HFF-Myc (cell line): ENCODE measurements at places on chromosomes 1 and 21.
A peak's percentile ranks its signal among the peaks of the same experiment; 100 is the strongest.

GRCh38 chr21:33021667-33022066, 4.1 kb upstream of the OLIG2 start:
- DNase-seq = no peak

GRCh38 chr21:41929248-41929647, 24.6 kb downstream of the C2CD2 start:
- no peak for DNase-seq

DNA sequence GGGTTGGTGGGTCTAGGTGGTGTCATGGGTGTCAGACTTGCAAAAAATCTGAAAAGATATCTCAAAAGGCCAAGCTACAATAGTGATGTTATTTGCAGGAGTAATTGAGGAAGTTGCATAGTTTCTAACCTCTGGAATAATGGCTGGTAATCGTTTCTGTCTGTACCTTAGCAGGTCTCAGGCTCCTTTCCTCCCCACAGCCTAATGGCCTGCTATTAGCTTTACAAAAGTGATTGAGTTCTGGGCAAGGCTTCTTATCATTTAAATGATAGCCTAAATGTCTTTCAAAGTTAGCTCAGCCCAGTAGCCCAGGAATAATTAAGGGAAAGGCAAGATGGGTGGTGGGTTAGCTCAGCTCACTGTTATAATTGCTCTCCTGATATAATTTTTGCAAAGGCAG, 37.7 kb upstream of the IGSF5 start:
- DNase-seq = no peak

DNA sequence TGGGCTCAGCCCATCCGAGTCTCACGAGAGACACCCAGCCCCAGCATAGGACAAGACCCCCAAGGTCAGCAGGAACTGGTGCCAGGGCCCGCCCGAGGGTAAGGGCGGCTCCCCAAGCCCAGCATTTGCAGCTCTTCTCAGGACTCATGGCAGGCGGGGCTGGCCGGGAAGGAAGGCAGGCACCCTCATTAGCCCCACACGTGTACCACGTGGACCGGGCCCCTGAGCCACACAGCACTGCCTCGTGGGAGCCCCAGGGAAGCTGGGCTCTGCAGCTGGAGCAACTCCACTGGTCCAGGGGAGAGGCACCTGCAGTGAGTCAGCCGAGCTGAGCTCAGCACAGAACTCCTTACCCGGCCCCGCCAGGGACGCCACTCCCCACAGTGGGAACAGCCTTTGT, 97.7 kb upstream of the IFFO2 start:
- DNase-seq = no peak

DNA sequence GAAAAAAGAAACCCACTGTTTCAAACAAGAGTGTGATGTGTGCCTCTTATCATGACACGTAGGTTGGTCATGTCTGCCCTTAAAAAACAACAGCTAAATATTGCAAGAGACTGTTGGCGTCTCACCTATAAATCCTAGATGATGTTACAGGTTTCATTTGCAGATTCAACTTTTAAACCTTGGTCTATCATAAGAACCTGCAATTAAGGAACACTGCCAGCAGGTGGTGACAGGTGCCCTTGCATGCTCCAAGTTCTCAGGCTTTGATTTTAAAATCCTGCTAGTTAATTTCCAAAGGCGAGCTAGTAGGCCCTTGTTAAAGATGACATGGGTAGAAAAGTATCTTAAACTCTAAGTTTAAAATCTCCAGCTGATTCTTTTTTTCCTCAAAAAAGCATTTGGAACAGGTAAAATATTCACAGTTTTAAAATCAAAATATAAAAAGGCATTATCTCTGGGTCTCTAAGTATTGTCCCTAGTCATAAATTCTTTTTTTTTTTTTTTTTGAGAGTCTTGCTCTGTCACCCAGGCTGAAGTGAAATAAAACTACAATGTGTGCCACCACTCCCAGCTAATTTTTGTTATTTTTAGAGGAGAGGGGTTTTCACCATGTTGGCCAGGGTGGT, 39.1 kb downstream of the CLSTN1 start:
- DNase-seq = no peak

- DNase-seq = no peak
Observed at GRCh38 chr1:205369701-205370123, 13.0 kb upstream of the KLHDC8A start.

GRCh38 chr1:100287162-100287561, 21.1 kb downstream of the RTCA start:
- DNase-seq = no peak

- no peak for DNase-seq
Observed at GRCh38 chr1:194341587-194341986, 1155.2 kb upstream of the B3GALT2 start.

GRCh38 chr1:43569175-43569574, 38.5 kb downstream of the PTPRF start:
- no peak for DNase-seq

- DNase-seq = no peak
Observed at GRCh38 chr1:43366601-43367025, 1.2 kb downstream of the ELOVL1 start.

GRCh38 chr1:89542345-89542744, 17.7 kb downstream of the LRRC8B start:
- DNase-seq = no peak

- DNase-seq = no peak
Observed at GRCh38 chr1:5519366-5520135, 472.7 kb downstream of the NPHP4 start.

DNA sequence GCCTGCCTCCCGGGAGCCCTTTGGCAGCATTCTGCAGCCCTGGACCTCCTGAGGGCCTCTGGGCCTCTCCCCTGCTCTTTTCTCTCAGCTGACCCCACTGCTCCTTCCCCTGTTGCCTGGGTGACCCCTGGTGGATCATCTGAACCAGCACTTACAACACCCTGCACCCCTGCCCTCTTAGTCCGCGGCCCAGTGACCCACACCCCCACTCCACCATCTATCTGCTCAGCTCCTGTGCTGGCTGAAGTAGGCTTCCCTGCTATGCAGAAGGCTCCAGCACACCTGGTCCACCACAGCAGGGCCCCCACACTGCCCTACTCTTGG, 74.0 kb downstream of the DMRTA2 start:
- no peak for DNase-seq

DNA sequence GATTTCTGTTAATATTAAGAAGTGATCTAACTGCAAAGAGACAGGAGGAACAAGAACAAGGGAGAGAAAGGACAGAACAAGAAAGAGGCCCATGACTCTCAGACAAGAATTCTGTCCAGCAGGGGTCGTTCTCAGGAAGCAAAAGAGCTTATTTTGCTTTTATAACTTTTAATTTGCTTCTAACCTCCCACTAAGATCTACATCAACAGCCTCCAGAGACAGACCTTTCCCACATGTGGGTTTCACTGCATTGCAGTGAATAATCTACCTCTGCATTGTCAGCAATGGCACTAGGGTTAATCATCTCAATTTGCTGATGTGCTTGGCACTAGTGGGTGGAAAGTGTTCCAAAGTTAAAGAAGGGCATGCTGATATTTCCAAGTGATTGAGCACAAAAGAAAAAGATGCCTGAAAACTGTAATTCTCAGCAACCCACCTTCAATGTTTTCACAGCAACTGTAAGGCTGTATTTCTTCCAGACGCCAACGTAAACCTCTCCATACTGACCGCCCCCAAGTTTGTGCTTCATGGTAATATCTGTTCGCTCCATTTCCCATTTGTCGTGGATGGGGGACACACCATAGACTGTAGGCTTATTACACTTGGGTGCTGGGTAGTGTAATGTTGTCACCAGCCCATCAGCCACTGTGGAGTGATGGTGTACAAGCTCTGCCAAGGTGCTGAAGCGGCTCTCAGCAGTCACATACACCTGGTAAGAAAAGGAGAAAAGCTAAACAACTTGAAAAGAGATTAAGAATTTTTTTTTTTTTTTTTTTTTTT, 39.5 kb downstream of the TOR3A start:
- DNase-seq = peak; percentile 65

DNA sequence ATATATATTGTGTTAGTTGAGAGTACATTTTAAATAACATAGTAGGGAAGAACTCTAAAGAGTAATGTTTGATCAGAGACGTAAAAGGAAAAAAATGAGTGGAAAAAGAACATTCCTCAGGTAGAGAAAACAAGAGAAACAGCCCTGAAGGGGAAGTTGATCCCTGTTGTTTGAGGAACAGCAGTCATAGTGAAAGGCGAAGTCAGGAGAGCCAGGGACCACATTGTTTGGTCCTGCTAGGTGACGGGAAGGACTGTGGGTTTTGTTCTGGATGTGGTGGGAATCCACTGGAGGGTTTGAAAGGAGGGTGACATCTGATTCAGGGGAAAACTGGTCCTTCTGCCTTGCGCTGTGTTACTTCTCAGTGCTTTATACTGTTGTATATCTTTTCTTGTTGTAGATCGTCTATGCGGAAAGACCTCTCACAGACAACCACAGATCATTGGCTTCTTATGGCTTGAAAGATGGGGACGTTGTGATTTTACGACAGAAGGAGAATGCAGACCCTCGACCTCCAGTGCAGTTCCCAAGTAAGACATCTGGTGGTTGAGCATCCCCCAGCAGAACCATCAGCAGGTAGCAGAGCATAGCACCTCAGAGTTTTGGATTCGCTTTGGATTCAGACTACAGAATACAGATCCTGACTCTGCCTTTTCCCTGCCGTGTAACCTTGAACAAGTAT, 9.2 kb downstream of the DDI2 start:
- no peak for DNase-seq

GRCh38 chr1:105483436-105483835, 1573.0 kb upstream of the PRMT6 start:
- DNase-seq = no peak

- no peak for DNase-seq
Observed at GRCh38 chr1:38268226-38268625, 221.6 kb upstream of the POU3F1 start.

GRCh38 chr1:11364170-11364569, 91.2 kb downstream of the UBIAD1 start:
- no peak for DNase-seq

GRCh38 chr1:221801251-221801661, 59.4 kb upstream of the DUSP10 start:
- DNase-seq = no peak

GRCh38 chr1:49199564-49199963, 422.9 kb upstream of the BEND5 start:
- DNase-seq = no peak

GRCh38 chr1:39886757-39887231, 3.5 kb upstream of the TRIT1 start:
- DNase-seq = no peak

DNA sequence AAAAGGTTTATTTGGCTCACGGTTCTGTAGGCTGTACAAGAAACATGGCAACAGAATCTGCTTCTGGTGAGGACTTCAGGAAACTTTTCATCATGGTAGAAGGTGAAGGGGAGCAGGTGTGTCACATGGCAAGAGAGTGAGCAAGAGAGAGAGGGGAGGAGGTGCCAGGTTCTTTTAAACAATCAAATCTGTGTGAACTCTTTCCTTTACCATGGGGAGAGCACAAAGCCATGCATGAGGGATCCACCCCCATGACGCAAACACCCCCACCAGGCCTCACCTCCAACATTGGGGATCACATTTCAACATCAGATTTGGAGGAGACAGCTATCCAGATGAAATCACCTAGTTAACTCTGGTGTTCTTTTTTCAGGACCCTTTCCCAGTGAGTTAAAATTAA, 103.6 kb downstream of the GALNT2 start:
- no peak for DNase-seq

DNA sequence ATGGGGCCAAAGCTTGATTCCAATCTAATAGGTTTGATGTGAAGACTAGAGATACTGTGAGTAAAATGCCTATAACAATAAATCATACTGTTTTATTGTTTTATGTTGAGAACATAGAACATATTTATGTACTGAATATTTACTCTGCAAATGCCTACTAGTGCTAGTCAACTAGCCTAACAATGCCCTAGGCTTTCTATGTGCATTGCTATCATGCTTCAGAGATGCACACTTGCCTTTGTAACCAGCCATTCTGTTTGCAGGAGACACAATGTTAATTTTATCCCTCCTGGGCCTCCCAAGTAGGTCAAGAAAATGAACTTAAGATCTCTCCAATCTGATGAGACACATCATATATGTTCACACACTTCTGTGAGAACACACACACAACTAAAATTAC, 530.8 kb upstream of the BEND5 start:
- DNase-seq = no peak

- DNase-seq = no peak
Observed at GRCh38 chr1:161722406-161722805, 1.1 kb downstream of the FCRLB start.

DNA sequence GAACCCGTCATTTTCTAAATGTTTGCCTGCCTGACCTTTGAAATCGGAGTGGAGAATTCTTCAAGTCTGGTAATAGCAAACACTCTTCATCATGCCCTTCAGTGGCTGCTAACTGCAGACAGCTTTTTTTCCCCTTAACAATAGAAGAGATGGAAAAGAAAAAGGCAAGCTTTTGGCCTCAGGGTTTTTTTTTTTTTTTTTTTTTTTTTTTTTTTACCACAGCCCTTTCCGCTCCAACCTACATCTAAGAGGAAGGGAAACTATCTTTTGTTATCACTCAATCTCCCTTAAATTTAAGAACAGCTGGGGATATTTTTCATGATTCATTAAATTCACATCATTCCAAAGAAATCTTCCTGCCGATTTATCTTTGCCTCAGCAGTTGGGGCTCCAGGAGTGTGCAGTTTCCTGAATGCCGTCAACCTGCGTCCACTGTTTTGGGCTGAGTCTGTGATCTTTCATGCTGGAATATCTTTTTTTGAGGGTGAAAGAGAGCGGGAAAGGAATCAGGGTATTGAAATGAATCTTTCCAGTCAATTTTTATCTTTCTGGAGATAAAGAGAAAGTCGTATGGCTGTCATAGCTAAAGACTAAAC, 144.5 kb upstream of the SMYD2 start:
- DNase-seq = no peak

DNA sequence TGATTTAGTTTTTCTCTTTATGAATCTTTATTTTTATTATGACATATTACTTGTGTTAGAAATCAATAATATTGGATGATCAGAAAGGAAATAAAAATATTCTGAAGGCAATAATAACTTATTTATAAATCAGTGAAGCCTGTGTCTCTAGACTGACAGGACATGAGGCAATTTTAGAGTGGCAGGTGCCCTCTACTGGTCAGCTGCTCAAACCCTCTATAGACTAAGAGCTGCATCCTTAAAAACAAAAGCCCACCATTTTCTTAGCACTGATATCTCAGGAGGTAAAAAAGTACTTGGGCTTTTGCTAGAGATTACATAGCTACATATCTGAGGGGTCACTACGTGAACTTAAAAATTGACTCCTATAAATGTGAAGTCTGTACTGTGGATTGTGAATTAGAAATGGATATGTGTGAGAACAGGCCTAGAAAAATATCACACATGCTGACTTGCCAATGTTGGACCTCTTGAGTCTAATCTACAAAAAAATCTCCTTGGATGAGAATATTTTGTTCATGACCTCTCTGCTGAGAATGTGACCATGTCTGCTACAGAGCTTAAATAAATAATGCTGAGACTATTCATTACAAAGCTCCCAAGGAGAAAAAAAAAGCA, 597.9 kb upstream of the ADAMTS5 start:
- no peak for DNase-seq
